ENCODE measurements at places on chromosomes 4 and X.
A peak's percentile ranks its signal among the peaks of the same experiment; 100 is the strongest.

DNA sequence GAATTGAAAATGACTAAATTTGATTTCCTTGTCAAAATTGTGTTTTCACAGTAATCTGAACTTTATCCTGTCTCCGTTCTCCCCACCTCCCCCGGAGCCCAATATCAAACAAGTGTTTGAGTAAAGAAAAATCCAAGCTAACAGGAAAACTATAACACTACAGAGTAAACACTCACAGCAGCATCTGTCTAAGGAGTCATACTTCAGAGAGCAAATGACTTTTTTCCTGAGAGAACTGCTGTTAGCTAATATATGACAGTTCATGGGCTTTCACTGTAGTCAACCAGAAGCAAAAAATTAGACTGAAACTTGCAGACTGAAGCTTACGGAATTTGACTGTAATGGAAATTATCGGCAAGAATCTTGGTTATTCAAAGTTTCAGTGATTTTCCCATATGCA lies 321.7 kb downstream of the ANKRD50 start:
- no peaks in the 10 kb centered on the region for H3K36me3 ChIP-seq
- H3K27me3 ChIP-seq: no peaks in the 10 kb centered on the region
- no peak overlapping the region for H3K4me3 ChIP-seq
- no peak for DNase-seq
- H3K4me1 ChIP-seq: no peaks in the 10 kb centered on the region
- H3K27ac ChIP-seq: no peak overlapping the region

DNA sequence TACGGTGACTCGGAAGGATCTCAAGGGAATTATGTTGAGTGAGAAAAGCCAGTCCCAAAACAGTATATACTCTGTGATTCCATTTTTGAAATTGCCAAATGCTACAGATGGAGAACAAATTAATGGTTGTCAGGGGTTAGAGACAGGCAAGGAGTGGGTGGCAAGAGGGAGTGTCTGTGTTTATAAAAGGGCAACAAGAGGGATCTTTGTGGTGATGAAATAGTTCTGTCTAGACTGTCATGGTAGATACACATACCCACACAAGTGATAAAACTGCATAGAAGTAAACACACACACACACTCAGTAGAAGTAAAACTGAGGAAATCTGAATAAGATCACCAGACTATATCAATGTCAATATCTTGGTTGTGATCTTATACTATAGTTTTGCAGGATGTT lies 92.7 kb downstream of the CD99L2 start:
- no peak overlapping the region for H3K4me3 ChIP-seq
- no peaks in the 10 kb centered on the region for H3K4me1 ChIP-seq
- no peak overlapping the region for H3K27ac ChIP-seq
- no peak for DNase-seq

- DNase-seq: no peak
- H3K4me1 ChIP-seq: no peaks in the 10 kb centered on the region
Observed at GRCh38 chr4:89007338-89007939, 49.5 kb downstream of the FAM13A start.

DNA sequence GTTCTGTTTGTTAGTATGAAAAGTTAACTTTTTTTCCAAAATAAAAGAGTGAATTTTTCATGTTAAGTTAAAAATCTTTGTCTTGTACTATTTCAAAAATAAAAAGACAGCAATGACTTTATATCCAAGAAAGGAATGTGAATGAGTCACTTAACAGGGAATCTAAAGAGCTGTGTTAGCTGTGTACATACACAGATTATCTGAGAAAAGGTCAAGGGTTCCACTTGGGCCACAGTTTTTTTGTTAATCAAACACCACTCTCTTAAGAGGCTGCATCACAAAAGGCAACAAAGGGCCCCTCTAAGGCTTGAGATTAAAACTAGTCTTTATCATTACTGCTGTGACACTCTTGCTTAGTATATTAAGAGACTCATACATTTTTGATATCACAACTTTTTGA lies 82.1 kb downstream of the FIP1L1 start:
- H3K4me1 ChIP-seq: no peaks in the 10 kb centered on the region
- H3K36me3 ChIP-seq: peaks cover 24% of the 10 kb centered on the region
- no peaks in the 10 kb centered on the region for H3K27me3 ChIP-seq

- H3K4me3 ChIP-seq: no peak overlapping the region
- H3K36me3 ChIP-seq: peaks cover 3% of the 10 kb centered on the region
- peaks cover 26% of the 10 kb centered on the region for H3K4me1 ChIP-seq
Observed at GRCh38 chrX:7266288-7266687, 118.3 kb upstream of the PUDP start.

DNA sequence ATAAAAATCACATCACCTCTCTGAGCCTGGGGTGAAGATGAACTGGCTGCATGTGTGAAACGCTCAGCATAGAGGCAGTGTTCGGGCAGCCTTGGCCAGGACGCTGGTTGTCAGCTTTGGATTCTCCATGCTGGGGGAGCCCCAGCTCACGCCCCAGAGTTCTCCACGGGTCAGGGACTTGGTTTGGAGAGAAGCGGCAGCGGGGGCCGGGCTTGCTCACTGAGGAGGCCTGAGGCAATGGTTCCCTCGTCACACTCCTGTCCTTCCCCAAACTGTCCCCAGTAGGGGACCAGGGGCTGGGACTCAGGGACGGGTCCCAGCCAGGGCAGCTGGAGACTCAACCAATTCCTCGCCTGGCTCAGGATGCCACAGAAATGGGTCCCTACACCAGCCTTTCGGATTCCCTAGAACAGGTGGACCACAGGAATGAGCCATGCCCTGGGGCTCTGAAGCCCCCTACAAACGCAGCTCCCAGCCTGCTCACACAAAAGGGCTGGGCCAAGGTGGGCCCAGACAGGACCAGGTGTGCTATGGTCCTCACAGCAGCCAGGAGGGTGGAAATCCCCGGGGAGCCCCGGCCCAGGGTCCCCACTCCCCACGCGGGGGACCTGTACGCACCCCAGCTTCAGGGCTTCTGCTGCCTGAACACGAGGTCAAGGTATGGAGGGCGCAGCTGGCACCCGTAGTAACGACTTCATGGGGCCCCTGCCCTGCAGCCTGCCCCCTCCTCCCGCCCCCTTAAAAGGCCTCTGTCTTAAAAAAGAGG lies 1.4 kb downstream of the MXD4 start:
- H3K27me3 ChIP-seq: no peaks in the 10 kb centered on the region
- H3K27ac ChIP-seq: peak overlapping the region; percentile 47
- no peak for DNase-seq
- peak overlapping the region; percentile 77 for H3K4me3 ChIP-seq
- H3K4me1 ChIP-seq: peaks cover 28% of the 10 kb centered on the region

DNA sequence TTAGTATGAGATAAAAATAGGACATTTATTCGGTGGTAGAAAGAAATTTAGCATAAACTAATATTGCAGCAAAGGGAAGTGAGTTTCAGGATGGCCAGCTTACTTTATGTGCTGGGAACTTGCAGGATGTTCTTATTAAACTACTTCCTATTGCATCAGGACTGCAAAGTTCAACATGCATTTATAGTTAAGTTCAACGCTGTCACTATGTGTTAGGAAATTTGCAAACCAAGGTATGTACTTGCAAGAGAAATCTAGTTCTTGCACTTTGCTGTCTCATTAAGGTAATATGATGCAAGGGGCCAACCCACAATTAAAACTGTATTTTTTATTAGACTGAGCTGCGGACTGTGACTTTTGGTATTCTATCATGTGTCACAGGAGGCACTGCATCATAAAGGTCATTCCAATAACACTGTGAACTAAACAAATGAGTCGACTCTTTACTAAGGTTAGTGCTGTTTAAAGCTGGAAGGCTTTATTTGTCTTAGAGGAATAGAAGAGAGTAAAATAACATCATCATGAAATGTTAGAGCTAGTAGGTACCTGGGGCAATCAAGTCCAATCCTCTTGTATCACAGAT lies 1525.7 kb upstream of the TENM3 start:
- H3K4me1 ChIP-seq: no peaks in the 10 kb centered on the region
- no peaks in the 10 kb centered on the region for H3K27me3 ChIP-seq
- no peak for DNase-seq
- no peaks in the 10 kb centered on the region for H3K36me3 ChIP-seq
- no peak overlapping the region for H3K27ac ChIP-seq

- H3K27me3 ChIP-seq: no peaks in the 10 kb centered on the region
- no peak for DNase-seq
- H3K27ac ChIP-seq: no peak overlapping the region
- H3K36me3 ChIP-seq: no peaks in the 10 kb centered on the region
Observed at GRCh38 chr4:40562681-40563080, 67.0 kb downstream of the RBM47 start.

GRCh38 chrX:46477435-46477834 lies 67.8 kb downstream of the ZNF674 start:
- H3K4me3 ChIP-seq: no peak overlapping the region
- H3K27me3 ChIP-seq: no peaks in the 10 kb centered on the region
- no peak overlapping the region for H3K27ac ChIP-seq
- H3K4me1 ChIP-seq: no peaks in the 10 kb centered on the region

GRCh38 chr4:184769141-184769765 lies 35.4 kb upstream of the CENPU start:
- H3K27ac ChIP-seq: no peak overlapping the region
- H3K4me3 ChIP-seq: no peak overlapping the region
- H3K27me3 ChIP-seq: no peaks in the 10 kb centered on the region

GRCh38 chr4:2058264-2059045 lies 672 bp upstream of the NAT8L start:
- DNase-seq: no peak
- H3K4me3 ChIP-seq: peak overlapping the region; percentile 43
- no peaks in the 10 kb centered on the region for H3K4me1 ChIP-seq

DNA sequence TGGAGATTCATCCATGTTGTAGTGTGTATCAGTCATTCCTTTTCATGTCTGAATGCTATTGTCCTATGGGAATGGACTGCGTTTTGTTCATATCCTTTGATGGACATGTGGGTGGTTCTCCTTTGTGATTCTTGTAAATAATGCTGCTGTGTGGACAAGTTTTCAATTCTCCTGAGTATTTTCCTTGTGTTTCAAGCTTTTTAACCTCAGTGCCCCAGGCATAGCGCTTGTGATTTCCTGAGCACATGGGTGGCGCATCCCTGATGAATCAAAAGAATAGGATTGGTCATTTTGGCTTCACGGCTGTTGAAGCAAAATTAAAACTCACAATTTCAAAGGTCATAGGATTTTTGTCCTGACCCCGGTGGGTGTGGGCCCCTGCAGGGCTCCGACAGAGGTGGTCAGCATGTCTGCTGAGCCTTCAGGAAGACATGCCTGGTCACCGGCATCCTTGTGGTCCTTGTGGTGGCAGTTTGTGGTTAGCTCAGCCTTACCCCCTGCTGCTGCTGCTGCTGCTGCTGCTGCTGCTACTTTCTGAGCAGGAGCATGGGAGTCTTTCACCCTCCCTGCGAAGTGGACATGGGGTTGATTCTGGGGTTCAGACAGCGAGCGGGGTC lies 30.0 kb downstream of the SHROOM2 start:
- H3K4me3 ChIP-seq: no peak overlapping the region
- H3K36me3 ChIP-seq: no peaks in the 10 kb centered on the region
- H3K4me1 ChIP-seq: no peaks in the 10 kb centered on the region
- H3K27ac ChIP-seq: no peak overlapping the region
- no peak for DNase-seq

GRCh38 chrX:115650916-115651315 lies 89.9 kb downstream of the PLS3 start:
- no peaks in the 10 kb centered on the region for H3K4me1 ChIP-seq
- H3K4me3 ChIP-seq: no peak overlapping the region
- no peak overlapping the region for H3K27ac ChIP-seq
- peak; percentile 10 for DNase-seq

- no peaks in the 10 kb centered on the region for H3K36me3 ChIP-seq
- no peak for DNase-seq
- no peak overlapping the region for H3K4me3 ChIP-seq
- no peak overlapping the region for H3K27ac ChIP-seq
- no peaks in the 10 kb centered on the region for H3K4me1 ChIP-seq
Observed at GRCh38 chrX:16461968-16462367, 188.0 kb upstream of the S100G start.

DNA sequence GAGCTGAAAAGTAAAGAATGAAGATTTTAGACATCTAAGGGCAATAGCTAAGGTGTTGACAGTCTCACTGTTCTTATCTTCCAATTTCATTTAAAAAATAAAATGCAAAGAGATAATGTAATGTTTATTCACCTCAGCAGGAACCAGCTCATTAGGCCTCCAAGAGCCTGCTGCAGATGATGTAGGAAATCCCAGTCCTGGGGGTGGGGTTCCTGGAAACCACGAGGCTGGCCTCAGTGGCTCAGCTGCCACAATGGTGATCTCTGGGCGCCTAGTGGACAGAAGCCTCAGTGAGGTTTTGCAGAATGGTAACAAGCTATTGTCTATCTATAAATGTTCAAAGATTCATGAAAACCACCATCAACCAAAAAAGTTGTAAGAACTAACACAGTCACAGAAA lies 77.3 kb downstream of the RPS3A start:
- H3K27me3 ChIP-seq: peaks cover 6% of the 10 kb centered on the region
- no peaks in the 10 kb centered on the region for H3K4me1 ChIP-seq
- H3K36me3 ChIP-seq: no peaks in the 10 kb centered on the region
- H3K4me3 ChIP-seq: no peak overlapping the region

GRCh38 chr4:149168645-149169044 lies 647.0 kb downstream of the IQCM start:
- no peak overlapping the region for H3K27ac ChIP-seq
- H3K4me3 ChIP-seq: no peak overlapping the region
- H3K36me3 ChIP-seq: no peaks in the 10 kb centered on the region
- H3K27me3 ChIP-seq: no peaks in the 10 kb centered on the region
- DNase-seq: no peak
- no peaks in the 10 kb centered on the region for H3K4me1 ChIP-seq

DNA sequence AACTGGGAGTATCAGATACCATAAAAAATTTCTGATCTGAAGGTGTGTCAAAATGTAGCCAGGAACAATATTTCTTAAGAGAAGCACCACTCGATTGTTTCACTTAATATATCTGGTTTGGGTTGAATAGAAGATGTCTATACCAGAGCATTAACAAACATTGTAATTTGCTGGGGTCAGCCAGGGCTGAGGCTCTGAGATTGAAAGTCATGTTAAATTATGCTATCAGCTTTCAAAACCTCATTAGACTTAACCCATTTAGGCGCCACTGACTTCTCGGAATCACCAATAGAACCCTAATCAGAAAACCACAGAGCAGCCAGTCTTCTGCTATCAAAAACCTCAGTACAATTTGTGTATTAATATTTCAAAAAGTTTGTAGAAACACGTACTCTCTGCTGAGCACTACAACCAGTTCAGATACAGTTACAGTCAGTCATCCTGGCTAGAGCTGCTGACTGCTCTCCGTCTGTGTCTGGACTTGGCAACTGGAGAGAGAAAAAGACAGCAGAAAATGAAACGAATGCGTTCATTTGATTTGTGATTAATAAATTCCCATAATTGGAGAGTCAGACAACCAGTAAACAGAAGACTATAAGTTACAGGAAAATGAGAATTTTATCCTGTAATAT lies 848.6 kb upstream of the PABPC4L start:
- H3K36me3 ChIP-seq: no peaks in the 10 kb centered on the region
- H3K27me3 ChIP-seq: no peaks in the 10 kb centered on the region
- no peak overlapping the region for H3K27ac ChIP-seq
- no peaks in the 10 kb centered on the region for H3K4me1 ChIP-seq
- H3K4me3 ChIP-seq: no peak overlapping the region
- DNase-seq: no peak

- H3K27me3 ChIP-seq: no peaks in the 10 kb centered on the region
- peak overlapping the region; percentile 81 for H3K27ac ChIP-seq
- no peak for DNase-seq
Observed at GRCh38 chr4:987624-988513, 1.0 kb downstream of the IDUA start.

GRCh38 chrX:136999024-136999423 lies 34.8 kb downstream of the GPR101 start:
- peaks cover 2% of the 10 kb centered on the region for H3K36me3 ChIP-seq
- H3K4me3 ChIP-seq: no peak overlapping the region
- H3K4me1 ChIP-seq: no peaks in the 10 kb centered on the region
